ENCODE measurements at places on chromosomes 1 and 21. TPM values are rescaled to one million over a fixed set of nuclear protein-coding genes. Genes with fewer than 3 reads are reported as not detected.

FCRL2 gene
- not detected for total RNA-seq

MYBPH gene
- not detected for total RNA-seq

DNA sequence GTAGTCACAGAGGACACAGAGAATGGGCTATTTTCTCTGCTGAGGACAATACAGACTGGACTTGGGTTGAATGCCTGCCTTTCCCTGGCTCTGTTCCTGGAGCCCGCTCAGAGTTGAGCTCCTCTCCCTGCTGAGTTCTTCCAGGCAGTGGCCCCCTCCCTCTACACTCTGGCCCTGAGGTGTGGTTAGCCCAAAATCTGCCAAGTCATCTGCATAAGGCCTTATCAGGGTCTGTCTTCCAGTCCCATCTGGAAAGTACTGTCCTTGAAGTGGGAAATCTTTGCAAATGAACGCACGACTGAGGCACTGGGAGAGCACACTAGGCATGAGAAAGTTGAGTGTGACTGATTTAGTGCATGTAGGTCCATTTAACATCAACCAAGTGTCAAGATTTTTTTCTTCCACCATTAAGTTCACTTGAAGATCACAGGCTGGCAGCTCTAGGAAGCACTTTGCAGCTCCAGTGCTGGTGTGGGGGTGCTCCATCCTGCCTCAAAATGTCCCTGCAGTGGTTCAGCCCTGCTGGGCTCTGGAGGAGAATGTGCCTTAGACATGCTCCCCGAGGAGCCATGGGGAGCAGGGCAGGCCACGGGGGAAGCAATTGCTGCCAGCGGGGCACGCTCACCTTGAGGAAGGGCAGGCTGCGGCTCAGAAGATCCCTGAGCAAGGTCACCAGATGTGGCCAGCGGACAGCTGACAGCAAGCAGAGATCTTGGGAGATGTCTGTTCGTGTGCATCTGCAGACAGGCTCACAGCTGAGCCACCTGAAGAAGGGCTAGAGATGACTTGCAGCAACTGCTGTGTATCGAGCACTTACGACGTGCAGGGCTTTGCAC lies 41.5 kb downstream of the IER5 start:
- no peak for DNase-seq

DNA sequence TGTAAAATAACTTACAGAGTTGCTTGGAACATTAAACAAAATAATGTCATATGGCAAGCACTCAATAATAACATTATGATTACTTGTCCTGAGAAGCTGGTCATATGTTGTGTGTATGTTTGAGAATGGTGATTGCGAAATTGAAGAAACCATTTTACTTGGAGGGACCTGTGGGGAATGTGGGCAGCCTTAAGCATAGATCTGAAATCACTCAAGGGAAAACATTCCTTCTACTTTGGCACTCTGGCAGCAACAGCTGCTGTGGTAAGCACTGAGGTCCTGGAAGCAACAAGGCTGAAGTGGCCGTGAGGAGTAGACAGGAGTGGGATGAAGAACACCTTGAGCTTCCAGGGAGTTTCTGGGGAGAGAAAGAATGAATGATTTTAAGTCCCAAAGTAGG lies 165.4 kb upstream of the ADAMTS5 start:
- DNase-seq = no peak

MXRA8 gene
- 0.80 TPM for total RNA-seq

- DNase-seq = no peak
Measured at GRCh38 chr1:100005424-100005823, 35.6 kb downstream of the SLC35A3 start.

- DNase-seq = no peak
Measured at GRCh38 chr1:181341026-181341632, 142.2 kb upstream of the CACNA1E start.

DNA sequence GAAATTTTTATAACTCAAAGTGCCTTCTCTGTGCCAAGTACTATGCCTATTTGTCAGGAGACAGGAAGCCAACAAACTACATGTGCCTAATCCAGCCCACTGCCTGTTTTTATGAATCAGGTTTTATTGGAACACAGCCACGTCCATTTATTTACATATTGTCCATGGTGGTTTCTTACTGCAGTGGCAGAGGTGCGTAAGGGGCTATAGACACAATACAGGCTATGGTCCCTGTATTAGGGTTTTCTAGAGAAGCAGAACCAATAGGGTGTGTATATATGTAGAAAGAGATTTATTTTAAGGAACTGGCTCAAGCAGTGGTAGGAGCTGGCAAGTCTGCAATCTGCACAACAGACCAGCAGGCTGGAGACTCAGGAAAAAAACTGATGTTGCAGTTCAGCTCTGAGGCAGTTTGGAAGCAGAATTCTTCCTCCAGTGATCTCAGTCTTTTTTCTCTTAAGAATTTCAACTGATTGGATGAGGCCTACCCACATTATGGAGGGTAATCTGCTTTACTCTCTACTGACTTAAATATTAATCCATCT lies 15.4 kb downstream of the PPIE start:
- DNase-seq = no peak

- no peak for DNase-seq
Measured at GRCh38 chr1:150261367-150261766, 3.8 kb downstream of the CA14 start.

MEX3A gene
- 6.6 TPM for total RNA-seq

GRCh38 chr1:20587661-20588053 lies 1.2 kb upstream of the CDA start:
- DNase-seq = peak; percentile 61

TESK2 gene
- 13.8 TPM for total RNA-seq

GPR161 gene
- 6.0 TPM for total RNA-seq

KAZN gene
- 15.6 TPM for total RNA-seq

NEGR1 gene
- total RNA-seq = 0.44 TPM

SH2D1B gene
- not detected for total RNA-seq

DNA sequence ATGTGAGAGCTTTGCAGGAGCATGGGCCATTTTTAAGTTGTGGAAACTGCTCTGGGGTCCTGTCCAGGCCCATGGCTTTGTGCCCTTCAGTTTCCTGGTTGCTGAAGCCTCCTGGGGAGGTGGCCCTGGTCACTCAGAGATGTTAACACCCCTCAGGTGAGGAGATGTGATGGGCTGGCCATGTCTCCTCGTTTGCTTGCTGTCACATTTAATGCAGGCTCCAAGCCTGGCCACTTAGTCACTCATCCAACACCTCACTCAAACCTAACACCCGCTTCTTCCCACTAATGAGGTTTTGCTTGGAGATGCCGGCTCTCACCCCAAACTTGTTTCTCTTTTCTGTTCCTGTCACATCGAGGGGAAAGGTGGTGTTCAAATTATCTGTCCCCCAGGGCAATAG lies 192.7 kb downstream of the PTPRU start:
- no peak for DNase-seq

DNA sequence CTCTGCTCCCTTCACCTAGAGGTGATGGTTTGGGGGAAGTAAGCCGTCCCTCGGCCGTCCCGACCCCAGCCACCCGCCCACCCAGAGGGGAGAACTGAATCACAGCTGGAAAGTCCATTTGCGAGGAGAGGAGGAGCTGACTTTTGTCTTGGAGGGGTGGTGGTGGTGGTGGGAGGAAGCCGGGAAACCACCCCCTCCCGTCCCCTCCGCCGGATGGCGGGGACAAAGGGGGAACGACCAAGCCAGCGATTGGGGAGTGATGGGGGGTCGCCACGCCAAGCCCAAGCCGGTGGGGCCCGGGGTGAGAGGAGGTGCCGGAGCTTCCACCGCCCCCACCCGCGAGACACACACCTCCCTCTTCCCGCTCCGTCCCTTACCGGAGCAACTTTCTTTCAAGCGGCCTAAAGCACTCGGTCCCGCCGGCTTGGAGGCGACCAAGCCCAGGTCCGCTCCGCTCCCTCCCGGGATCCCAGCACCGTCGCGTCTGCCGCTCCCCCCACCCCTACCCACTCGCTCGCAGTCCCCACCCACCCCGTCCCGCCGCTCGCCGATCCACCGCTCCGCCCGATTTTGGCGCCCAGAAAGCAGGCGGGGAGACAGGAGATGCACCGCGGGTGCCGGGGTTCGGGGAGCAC lies 540 bp downstream of the ARHGEF2 start:
- DNase-seq = no peak

- DNase-seq = no peak
Measured at GRCh38 chr1:206805357-206805756, 33.1 kb upstream of the IL10 start.

DNA sequence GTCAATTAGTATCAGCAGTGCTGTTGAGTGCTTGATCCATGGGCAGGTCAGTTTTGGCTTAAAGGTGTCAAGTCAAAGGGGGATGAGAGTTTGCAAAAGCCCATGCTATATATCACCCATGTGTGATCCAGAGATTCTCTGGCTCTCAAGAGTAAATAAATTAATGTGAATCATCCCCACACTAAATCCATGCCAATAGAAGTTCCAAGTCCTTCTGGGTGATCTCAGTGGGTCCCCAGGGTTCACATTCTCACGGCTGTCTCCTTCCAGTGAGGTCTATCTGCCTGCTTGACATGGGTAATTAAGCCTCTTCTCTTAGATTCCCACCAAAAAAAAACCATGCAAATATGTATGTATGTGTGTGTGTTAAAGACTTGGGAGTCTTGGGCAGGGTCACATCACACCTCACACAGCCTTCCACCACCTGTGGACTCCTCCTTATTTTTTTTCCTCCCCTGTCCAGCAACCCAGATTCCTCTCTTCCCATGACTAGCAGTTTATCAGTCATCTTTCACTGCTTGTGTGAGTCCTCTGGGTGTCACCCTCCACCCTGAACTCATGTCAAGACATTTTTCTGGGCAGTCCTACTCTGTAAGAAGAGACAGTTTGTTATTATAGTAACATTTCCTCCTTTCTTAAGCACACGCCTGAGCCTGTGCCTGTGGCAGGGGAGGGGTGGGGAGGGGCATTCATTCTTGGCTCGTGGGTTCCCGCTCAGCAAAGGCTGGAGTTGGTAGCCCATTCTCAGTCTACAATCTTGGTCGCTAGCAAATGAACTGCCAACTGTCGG lies 14.3 kb upstream of the S100A11 start:
- DNase-seq = peak; percentile 41

- peak; percentile 49 for DNase-seq
Measured at GRCh38 chr1:203342192-203342940, 8.6 kb downstream of the FMOD start.

DNA sequence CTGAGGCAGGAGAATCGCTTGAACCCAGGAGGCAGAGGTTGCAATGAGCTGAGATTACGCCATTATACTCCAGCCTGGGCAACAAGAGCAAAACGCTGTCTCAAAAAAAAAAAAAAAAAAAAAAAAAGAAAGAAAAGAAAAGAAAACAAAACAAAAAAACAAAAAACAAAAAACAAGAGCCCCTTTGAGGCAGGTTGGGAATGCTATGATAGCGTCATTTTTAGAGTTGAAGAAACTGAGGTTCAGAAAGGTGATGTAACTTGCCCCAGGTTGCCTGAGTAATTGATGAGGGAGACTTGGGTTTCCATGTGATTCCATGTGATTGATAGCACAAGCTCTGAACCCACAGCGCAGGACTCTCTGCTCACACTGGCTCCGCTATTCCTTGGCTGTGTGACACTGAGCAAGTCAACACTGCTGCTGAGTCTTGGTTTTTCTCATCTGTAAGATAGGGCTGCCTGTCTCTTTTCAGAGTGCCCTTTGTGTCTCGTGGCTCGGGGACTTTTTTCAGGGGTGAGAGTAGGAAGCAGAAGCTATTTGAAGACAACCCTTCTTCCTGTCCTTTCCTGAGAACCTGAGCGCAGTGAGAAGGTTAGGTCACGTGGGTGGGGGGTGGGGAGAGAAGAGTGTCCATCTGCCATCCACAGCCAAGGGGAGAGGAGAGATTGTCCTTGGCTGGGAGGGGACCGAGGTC lies 2.5 kb downstream of the CNR2 start:
- DNase-seq = no peak

FCER1G gene
- total RNA-seq = 1.3 TPM

DNA sequence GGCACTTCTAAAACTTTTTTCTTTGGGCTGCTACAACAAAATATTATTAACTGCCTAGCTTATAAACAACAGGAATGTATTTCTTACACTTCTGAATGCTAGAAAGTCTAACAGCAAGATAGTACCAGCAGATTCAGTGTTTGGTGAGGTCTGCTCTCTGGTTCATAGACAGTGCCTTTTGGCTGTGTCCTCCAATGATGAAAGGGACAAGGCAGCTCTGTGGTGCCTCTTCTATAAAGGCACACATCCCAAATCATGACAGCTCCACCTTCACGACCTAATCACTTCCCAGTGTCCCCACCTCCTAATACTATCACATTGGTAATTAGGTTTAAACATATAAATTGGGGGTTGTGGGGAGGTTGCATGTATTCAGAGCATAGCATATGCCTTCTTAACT lies 9.5 kb downstream of the CFH start:
- no peak for DNase-seq

DNA sequence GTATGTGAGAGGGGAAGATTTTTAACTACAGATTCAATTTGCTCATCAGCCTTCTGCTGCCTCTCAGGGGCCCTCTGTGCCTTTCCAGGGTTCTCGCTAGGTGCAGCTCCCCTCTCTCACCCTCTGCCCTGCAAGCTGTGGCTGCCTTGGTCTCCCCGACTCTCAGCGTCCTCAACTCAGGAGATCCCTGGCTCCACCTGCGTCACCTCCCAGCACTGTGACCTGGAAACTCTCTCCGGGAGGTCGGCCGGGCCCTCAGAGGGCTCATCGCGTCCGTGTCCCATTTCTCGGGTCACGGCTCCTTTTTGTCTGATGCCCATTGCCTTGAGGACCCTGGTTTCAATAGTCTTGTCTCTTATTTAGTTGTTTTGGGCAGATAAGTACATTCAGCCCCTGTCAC lies 63.5 kb upstream of the ADARB1 start:
- DNase-seq = no peak

- DNase-seq = no peak
Measured at GRCh38 chr1:160859166-160859565, 3.5 kb downstream of the CD244 start.

GRCh38 chr1:243254233-243254926 lies 701 bp downstream of the CEP170 start:
- DNase-seq = peak; percentile 58

DNA sequence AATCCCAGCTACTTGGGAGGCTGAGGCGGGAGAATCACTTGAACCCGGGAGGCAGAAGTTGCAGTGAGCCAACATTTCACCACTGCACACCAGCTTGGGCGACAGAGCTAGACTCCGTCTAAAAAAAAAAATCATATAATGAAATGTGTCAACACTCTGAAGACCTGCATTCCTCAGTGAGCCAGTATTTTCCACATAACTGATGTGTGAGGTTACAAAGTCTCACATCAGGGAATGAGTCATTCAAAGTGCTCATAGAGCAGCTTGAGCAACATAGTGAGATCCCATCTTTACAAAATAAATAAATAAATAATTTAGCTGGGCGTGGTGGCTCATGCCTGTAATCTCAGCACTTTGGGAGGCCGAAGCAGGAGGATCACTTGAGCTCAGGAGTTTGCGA lies 65.5 kb downstream of the CASZ1 start:
- peak; percentile 18 for DNase-seq

GUCA2B gene
- not detected for total RNA-seq

All from PC-9 (cell line).